ENCODE measurements at places on chromosomes 3 and 15.

GRCh38 chr3:177608443-177608842 is 411.2 kb upstream of the TBL1XR1 start:
- no peak for DNase-seq

DNA sequence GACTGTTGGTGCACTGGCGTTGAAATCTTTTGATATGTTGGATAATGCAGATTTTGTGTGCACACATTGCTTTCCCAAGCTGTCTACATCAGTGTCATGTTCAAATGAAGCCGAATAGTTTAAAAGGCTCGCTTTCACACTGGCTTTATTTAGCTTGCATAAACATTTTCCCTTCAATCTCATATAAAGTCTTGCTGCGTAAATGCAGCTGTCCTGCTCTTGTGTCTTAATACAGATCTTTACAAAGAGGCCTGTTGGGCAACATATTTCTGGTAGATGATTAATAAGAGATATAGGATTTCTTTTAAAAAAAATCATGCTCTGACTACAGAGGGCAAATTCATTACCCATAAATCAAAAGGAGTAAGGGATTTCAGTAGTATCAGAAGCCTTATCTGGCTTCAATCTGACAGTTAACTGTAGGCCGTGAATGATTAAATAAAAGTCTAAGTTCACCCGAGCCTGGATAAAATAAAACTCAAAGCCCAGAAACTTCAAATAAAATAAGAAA is 937.2 kb downstream of the FHIT start:
- no peak for DNase-seq

- no peak for DNase-seq
Measured at GRCh38 chr15:83927704-83928391, 273.9 kb downstream of the ADAMTSL3 start.

GRCh38 chr3:124887177-124887931 is at the start of gene ITGB5:
Gene ITGB5 (minus strand): TSS chr3:124887365. CDS start chr3:124887000, 365 bp downstream.
- no peak for DNase-seq

DNA sequence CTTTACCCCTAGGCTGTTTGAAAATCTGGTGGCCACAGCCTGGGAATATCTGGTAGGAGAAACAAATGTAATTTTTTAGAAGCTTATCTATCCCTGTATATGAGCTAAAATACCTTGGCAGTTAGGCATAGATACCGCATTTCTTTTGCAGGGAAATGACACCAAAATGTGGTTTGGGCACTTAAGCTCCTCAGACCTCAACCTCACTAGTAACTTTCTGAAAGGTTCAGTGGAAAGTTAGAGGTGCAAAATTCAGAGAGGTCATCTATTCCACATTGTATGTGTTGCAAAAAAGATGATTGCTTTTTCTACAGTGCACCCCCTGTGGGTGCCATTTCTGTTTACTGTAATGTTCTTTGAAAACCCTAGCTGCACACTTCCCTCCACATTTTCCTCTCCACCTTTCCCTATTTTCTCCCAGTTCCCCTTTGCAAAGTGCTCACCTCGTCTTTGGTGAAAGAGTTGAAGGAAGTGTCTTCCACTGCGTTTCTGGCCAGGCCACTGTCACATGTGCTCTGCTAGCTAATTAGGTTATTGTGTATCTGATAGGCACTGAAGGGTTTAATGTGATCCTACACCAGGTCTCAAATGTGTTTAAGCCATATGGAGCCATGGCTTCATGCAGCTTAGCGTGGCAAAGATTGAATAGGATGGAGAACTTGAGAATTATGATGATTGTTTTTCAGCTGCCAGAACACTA is 1.3 kb downstream of the SACM1L start:
- no peak for DNase-seq

GRCh38 chr3:67380118-67380517 is 274.3 kb downstream of the SUCLG2 start:
- no peak for DNase-seq

GRCh38 chr3:49349348-49350114 is 8.6 kb downstream of the GPX1 start:
- DNase-seq: no peak

DNA sequence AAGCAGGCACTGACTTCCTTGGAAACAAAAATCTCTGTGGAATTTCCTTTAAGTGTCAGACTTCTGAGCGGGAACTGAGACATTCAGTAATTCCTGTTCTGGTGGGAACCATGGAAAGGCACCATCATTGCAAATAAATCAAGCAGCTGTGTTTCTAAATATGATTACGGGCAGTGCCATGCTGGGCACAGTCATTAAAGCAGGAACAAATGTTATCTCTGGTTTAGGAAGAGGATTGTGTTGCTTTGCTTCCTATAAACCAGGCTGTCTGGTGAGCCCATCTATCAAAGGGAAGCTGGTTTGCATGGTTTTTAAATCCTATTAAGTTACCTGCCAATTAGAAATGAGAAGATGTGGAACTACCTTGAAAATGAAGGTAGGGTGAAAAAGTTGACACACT is 86.7 kb downstream of the EBLN2 start:
- no peak for DNase-seq

DNA sequence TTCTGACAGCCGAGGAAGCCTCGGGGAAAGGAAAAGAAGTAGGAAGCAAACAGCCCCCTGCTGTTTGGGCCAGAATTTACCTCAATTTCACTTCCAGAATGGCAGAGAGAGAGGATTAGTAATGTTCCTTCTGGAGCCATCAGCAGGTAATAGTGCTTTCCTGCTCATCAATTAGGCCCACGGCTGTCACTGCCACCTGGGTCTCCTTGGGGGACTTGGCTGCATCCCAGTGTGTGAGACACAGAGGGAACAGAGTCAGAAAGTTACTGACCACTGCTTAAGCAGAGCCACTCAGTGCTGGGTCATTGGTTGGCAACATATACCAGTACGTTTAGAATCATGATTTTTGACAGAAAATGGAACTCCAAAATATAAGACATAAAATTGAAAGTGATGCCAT is 397.0 kb downstream of the EPHA3 start:
- no peak for DNase-seq

GRCh38 chr15:98146031-98146820 is 185.7 kb downstream of the ARRDC4 start:
- DNase-seq: no peak

DNA sequence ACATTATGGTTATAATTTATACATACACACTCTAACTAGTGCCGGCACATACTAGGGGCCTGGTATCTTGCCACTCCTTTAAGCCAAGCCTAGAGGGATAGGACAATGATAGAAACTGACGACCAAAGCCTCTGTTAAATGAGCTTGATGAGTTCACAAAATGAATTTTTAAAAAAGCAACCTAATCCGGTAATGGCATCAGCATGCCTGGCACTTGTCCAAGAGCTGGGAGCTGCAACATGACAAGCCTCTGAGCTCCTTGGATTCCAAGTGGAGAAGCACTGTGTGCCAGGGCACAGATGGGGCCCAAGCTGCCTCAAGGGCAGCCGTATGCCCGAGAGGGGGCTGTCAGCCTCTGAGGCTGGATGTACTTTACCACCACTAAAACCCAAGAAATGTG is 9.7 kb downstream of the ETV5 start:
- no peak for DNase-seq

DNA sequence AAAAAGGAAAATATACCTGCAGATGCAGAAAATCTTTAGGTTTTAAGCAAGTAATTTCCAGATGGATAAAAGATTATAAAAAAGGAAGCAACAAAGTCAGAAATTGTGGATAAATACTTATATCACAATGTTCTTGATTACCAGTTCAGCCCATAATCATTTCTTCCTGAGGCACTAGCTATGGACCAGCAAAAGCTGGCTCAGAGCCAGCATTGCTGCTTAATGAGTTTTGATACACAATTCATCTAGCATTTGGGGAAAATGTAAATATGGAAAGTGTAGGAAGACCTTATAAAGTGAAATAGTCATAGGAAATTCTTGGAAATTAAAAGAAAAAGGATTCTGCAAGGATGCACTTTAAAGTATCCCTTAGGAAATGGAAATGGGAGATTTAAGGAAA is 168.3 kb upstream of the GBE1 start:
- DNase-seq: no peak

DNA sequence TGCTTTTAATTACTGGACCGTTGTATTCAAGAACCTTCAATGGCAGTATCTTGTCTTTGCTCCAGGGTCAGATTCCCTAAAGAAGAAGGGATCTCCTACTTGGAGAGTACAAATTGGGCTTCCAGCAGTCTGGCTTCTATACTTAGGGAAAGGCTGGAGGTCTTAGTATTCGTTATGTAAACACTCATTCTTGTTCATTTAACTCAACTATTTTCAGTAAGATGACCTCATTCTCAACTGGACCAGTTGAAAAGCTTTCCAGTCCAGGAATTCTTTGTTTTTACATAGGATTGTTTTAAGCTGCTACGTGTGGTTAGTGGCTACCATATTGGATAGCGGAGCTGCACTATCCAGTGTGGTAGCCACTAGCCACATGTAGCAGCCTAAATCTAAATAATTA is 4.6 kb downstream of the SENP5 start:
- DNase-seq: no peak

GRCh38 chr3:67593761-67594234 is 60.6 kb downstream of the SUCLG2 start:
- no peak for DNase-seq

DNA sequence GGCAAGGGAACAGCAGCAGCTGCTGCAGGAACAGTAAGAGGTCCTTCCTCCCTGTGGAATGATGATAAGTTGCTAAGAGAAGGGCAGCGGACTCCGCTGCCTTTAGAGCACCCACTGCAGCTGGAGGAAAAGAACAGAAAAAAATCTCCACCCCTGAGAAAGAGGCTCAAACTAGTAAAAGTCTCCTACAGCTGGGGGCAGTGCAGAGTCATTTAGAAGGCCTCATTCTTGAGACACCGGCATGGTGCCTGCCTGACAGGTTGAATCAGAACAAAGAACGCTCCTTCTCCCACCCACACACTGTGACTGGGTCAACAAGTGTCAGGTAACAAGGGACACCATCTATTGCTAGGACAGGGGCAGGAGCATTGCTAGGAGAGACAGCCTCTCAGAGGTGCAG is 188.4 kb downstream of the ABHD5 start:
- DNase-seq: no peak

GRCh38 chr3:177476495-177476894 is 279.2 kb upstream of the TBL1XR1 start:
- no peak for DNase-seq

- DNase-seq: no peak
Measured at GRCh38 chr3:53837331-53837730, 8.9 kb downstream of the CHDH start.

- DNase-seq: no peak
Measured at GRCh38 chr15:22963641-22964040, 16.5 kb downstream of the CYFIP1 start.

GRCh38 chr3:101966226-101966625 is 116.9 kb downstream of the NFKBIZ start:
- no peak for DNase-seq

GRCh38 chr3:175346573-175347356 is 487.6 kb downstream of the NAALADL2 start:
- no peak for DNase-seq

- no peak for DNase-seq
Measured at GRCh38 chr3:100149713-100150415, 35.6 kb upstream of the FILIP1L start.

- no peak for DNase-seq
Measured at GRCh38 chr3:38327335-38328009, 19.1 kb upstream of the XYLB start.

GRCh38 chr3:133404920-133405319 is 5.1 kb downstream of the BFSP2 start:
- DNase-seq: no peak

- no peak for DNase-seq
Measured at GRCh38 chr3:31284776-31285175, 247.9 kb upstream of the STT3B start.

GRCh38 chr3:132006605-132007204 is 28.1 kb downstream of the CPNE4 start:
- no peak for DNase-seq

DNA sequence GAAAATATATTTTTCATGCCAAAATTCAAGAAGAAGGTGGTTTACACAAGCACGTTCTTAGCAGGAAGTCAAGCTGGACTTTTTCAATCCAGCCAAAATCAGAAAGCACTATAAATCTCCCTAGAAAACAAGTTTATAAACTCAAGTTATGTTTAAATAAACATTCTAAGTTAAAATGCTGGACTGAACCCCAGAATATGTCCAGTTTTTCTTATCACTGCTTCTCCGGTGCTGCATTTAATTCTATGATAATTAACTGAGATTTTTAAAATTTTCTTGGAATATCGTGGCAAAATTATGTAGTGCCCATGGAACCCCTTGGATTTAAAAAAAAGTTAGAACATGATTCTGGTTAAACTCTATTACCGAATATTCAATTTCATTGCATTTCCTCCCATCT is 218.2 kb upstream of the MDFIC2 start:
- DNase-seq: no peak

GRCh38 chr15:29731865-29732264 is 90.4 kb downstream of the TJP1 start:
- no peak for DNase-seq

- no peak for DNase-seq
Measured at GRCh38 chr3:105327662-105328337, 38.9 kb upstream of the ALCAM start.

GRCh38 chr15:51846463-51847230 is 17.2 kb downstream of the TMOD3 start:
- DNase-seq: no peak

DNA sequence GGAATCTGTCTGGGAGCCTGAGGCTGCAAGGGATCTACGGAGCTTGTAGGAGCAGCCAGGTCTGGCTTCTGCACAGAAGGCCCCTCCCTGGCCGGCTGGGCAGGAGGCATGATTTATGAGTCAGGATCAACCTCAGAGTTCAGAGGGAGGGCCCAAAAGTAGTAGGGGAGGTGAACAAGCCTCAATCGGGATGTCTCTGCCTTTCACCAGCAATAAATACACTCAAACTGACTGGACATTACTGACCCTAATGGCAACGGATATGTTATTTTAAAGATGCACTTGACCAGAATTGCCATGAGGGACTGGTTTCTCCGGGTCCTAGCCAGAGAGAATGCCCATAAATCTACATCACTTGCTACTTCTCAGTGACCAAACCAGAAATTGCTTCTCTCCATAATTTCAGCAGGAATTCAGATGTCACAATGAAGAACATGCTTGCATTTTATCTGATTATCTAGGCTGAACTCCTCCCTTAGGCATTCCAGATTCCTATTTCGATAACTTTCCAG is 109.6 kb upstream of the LMOD3 start:
- DNase-seq: no peak

GRCh38 chr3:23496165-23496564 is 293.0 kb downstream of the UBE2E2 start:
- DNase-seq: no peak

- DNase-seq: no peak
Measured at GRCh38 chr3:17820704-17821103, 78.3 kb upstream of the TBC1D5 start.

DNA sequence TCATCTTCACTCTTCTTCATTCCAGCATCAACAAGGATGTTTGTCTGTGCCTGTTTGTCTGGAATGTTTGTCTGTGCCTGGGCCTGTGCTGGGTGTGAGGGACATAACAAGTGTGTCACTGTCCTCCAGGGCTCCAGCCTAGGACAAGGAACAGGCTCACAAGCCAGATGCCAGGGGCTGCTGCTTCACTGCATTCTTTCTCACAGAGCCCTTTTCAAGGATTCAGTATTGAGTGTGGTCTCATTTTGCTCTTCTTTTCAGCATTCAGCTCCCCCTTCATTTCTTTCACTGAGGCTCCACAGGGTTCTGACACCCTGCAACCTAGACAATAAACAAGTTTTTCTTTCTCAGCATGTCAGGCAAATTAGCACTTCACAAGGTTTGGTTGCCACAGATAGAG is 43.6 kb upstream of the KY start:
- DNase-seq: no peak

Measured in activated CD8-positive, alpha-beta memory T cell treated with anti-CD3 and anti-CD28 coated beads for 1 hour (primary cell).